ENCODE measurements at places on chromosomes 16 and 17.
A peak's percentile ranks its signal among the peaks of the same experiment; 100 is the strongest.

DNA sequence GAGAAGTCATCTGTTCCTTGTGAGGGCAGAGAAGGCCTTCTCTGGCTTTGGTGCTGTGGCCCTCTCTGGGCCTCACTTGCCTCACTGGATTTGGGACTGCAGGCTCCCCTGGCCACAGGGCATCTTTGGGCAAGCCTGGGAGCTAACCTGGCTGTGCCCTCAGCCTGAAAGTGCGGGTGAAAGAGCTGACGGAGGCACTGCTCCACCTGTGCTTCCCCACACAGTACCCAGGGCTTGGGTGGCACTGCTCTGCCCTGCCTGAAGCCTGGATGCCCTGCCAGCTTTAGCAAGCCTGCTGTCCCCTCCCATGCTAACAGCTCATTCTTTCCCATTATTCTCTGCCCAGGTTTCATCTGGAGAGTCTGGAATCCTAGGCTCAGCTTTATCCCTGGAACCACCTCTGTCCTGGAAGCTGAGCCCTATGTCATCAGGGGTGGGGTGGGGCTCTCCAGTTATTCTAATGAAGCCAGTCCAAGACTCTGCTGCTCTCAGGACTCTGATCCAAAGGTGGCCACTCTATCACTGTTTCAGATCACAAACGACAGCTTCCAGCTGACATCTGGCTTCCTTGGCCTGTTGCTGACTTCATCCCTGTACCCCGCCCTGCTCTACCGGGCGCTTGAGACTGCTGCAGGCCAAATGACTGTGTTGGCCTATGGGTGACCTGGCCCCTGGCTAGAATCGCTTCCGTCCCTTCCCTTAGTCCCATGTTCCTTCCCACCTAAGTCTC, 29.3 kb downstream of the HIC1 start:
- DNase-seq, result no peak

DNA sequence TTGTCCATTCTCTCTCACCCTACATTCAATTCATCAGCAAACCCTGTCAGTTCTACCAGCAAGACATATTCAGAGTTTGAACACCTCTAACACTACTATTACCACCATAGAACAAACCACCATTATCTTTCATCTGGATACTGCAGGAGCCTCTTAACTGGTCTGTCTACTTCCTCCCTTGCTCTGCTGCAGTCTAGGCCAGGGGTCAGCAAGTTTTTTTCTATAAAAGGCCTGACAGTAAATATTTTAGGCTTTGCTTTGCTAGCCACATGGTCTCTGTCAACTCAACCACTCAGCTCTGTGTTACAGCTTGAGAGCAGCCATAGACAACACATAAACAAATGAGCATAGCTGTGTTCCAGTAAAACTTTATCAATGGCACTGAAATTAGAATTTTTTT, 13.8 kb downstream of the KCTD19 start:
- no peak for DNase-seq

GRCh38 chr16:85865-86264, 7.8 kb downstream of the MPG start:
- DNase-seq, result no peak

DNA sequence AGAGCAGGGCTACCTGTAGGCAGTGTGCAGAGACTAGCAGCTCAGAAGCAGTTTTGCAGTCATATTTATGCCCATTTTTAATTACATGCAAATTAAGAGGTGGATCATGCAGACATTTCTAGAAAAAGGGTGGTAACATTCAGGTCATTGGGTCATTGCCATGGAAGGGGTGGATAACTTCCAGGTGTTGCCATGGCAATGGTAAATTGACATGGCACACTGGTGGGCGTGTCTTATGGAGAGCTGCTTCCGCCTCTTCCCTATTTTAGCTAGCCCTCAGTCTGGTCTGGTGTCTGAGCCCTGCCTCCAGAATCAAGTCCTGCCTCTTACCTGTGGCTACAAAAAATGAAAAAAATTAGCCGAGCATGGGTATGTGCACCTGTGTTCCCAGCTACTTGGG, 2.8 kb upstream of the DNAI2 start:
- no peak for DNase-seq

GRCh38 chr17:74234486-74234885, 21.1 kb downstream of the TTYH2 start:
- DNase-seq, result peak; percentile 42

- DNase-seq, result no peak
These were observed 16.2 kb upstream of the HAS3 start for GRCh38 chr16:69089091-69089910.
